ENCODE measurements at places on chromosomes 11 and 22. TPM values are rescaled to one million over a fixed set of nuclear protein-coding genes. Genes with fewer than 3 reads are reported as not detected.

The CACNA1I gene
- 10.6 TPM for total RNA-seq

The OR2AG2 gene
- total RNA-seq = not detected

The BRSK2 gene
- total RNA-seq = 0.42 TPM

DNA sequence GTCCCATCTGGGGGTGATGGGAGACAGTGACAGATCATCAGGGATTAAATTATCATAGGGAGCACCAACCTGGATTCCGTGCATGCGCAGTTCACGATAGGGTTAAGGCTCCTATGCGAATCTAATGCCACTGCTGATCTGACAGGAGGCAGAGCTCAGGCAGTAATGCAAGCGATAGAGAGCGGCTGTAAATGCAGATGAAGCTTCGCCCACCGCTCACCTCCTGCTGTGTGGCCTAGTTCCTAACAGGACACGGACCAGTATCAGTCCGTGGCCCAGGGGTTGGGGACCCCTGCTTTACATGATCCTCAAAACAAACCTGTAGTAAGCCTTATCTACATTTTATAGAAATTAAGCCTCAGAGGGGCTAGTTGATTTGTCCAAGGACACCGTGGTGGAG, 94.3 kb downstream of the TTC28 start:
- DNase-seq = no peak

DNA sequence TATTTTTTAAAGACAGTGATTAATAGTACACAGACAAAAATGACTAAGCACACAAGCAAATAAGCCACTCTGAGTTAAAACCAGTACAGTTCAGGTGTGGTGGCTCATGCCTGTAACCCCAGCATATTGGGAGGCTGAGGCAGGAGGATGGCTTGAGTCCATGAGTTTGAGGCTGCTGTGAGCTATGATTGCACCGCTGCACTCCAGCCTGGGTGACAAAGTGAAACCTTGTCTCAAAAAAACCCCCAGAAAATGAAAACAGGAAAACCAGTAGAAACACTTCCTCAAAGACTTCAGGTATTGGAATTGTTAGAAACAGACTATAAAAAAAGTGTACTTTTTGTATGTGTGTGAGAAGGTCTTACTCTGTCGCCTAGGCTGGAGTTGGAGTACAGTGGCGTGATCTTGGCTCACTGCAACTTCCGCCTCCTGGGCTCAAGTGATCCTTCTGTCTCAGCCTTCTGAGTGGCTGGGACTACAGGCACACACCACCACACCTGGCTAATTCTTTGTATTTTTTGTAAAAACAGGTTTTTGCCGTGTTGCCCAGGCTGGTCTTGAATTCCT, 33.0 kb downstream of the PPP6R2 start:
- no peak for DNase-seq

DNA sequence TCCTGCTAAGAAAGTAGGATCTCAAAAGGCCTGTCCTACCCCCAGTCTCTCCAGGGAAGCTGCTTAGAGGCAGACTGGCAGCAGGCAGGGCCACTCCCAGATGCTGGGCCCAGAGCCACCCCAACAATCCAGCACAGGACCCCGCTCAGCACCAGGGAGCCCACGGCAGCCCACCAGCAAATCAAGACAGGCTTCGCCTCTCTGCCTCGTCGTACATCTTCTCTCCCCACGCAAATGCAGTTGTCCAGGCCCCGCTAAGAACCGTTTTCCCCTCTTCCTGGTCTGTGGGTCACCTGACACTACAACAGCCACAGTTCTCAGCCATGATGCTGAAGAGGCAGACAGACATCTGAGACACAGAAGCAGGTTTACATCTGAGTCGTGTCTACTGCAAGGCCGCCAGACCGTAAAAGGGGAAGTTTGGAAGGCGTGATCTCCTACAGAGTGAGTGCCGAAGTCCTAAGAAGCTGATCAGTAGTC, 51.1 kb downstream of the IGSF9B start:
- no peak for DNase-seq

GRCh38 chr11:134398644-134399292, 13.3 kb downstream of the B3GAT1 start:
- no peak for DNase-seq

DNA sequence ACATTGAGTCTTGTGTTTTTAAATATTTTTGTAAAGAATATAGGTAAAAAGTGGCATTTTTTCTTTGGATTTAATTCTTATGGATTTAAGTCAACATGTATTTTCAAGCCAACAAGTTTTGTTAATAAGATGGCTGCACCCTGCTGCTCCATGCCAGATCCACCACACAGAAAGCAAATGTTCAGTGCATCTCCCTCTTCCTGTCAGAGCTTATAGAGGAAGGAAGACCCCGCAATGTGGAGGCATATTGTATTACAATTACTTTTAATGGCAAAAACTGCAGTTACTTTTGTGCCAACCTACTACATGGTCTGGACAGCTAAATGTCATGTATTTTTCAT, 333 bp upstream of the CD3E start:
- no peak for DNase-seq

GRCh38 chr22:22195265-22196017, 49.1 kb upstream of the VPREB1 start:
- DNase-seq = peak; percentile 70

DNA sequence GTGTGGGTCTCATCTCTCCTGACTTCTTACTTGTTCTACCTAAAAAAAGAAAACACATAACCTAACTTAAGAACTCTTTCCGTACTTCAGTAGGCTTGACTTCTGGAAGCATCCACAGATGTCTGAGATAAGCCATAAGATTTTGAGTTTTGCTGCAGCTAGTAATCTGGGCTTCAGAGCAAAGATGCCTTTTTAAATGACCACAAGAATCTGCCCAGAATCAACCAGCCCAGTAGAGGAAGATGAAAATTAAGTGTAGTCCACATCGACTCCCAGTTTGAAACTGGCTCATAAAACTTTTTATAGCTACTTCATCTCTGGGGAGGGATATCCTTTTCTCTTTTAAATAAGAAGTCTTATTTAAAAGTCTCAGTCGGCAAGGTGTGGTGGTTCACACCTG, 10.7 kb downstream of the DENND5A start:
- DNase-seq = no peak

DNA sequence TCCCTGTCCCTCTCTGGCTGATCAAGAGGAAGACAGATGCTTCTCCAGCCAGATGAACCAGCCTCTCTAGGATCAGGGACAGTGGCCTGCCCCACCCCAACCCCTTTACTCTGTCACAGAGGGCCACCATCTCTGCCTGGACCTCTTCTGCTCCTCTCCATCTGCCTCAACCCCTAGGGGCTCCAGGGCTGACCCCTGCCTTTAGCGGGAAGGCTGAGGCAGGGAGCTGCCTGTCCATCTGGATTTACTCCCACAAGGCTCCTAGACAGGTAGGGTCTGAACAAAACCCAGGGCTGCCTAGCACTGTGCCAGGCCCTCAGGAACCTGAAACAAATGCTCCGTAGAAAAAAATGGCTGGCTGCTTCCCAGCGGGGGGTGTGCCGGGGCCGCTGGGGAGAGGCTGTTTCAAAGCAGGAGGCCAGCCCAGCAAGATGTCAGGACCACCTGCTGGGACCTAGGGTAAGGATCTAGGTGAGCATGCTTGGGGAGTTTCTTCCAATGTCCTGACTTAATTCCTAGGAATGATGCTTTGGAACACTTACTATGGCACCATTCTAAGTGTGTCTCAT, 3.2 kb downstream of the CHST1 start:
- DNase-seq = no peak

- no peak for DNase-seq
Measured at GRCh38 chr11:21810650-21811049, 382.2 kb upstream of the ANO5 start.

- DNase-seq = no peak
Measured at GRCh38 chr11:107102692-107103477, 84.6 kb upstream of the GUCY1A2 start.

GRCh38 chr11:3849297-3849874, 6.1 kb upstream of the STIM1 start:
- peak; percentile 70 for DNase-seq

GRCh38 chr22:32950366-32950765, 107.8 kb downstream of the SYN3 start:
- DNase-seq = no peak

DNA sequence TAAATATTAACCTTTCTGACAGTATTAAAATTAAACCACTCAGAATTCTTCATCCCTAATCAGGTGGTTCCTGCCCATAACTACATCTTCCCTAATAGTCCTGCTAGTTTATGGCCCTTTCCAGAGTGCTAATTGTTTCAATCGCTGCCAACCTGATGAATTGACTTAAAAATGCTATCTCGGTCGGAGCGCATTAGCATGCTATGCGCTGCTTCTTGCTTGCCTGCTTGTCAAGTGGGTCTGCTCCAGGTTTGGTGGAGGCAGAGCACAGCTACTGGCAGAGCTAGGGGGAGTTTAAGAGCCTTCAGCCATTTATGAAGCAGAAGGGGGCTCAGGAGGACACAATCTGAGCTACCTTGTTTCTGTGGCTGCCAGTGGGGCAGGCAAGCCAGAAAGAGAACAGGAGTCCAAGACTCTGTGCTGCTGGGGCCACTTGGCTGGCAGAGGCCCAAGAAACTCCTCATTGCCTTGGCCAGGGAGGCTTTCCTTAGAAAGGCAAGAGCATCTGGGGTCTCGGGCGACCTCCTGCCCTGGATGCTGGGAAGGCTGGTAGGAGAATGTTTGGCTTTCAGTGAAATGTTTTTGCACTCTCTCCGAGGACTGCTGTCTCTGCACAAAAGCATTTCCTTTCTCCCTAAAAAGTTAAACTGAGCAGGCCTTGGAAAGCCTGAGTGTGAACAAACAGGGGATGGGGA, 62.1 kb upstream of the PHOX2A start:
- no peak for DNase-seq

GRCh38 chr11:1511937-1512496, 25.4 kb upstream of the MOB2 start:
- DNase-seq = no peak

GRCh38 chr11:63527667-63528066, 8.9 kb upstream of the PLAAT4 start:
- DNase-seq = no peak
